ENCODE measurements at places on chromosomes 6 and 20.

GRCh38 chr6:100203400-100203799 lies 209.4 kb upstream of the MCHR2 start:
- no peak for DNase-seq

DNA sequence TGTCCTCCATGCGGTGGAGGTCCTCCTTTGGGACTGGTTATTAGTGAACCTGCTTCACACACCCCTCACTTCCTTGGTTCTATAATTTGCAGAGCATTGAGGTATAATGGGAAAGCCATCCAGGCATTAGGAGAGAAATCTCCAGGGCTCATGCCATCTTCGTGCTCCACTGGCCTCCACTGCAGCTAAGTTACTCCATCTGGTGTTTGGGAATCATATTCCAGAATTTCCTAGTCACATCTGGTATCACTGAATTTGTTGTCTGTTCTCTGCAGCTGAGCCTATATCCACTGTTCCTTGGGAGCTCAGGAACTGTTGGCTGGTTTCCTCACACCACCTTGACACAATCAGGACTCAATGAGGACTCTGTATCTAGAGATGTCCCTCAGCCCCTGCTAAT lies 173.0 kb upstream of the TSHZ2 start:
- DNase-seq: no peak

DNA sequence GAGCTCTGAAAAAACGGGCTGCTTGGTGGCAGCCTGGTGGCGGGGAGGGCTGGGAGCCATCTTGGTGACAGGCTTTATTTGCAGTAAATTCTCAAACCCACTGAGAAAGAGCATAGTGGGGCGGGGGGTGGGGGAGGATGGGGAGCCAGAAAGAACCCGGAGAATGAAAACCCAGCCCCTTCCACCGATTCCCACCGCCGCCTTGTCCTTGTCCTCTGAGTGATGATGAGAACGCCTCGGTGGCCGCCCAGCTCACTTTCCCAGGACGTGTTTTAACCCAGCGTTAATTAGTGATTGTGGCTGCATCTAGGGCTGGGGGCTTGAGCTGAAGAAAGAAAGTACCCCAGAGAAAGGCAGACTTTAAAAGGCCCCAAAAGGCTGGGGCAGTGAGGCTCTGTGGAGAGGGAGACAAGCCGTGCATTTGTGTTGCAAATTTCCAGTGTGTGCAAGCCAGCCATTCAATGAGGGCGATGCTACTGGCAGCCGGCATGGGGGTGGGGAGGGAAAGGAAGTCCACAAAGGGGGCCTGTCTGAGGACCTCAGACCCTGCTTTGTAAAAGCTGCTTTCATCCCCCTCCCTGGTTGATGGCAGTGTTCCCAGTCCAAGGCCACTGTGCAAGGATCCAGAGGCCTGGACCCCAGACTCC lies 6.2 kb upstream of the GHRH start:
- DNase-seq: no peak

DNA sequence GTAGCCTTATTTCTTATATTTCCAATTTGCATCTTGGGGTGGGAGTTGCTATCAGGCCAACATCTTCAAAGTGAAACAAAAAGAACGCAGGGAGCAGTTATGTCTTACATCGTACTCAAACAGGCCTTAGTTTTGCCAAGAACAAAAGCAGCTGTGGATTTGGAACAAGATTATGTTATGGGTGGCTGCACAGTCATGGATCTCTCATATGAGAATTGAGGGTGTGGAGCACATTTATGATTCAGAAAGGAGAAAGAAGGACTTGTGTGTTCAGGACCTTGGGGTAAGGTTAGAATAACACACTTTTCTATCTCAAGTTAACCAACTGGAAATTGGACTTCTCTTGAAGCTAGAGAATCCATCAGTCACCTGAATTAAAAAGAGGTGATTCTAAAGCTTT lies 259.9 kb downstream of the FOXA2 start:
- DNase-seq: no peak

GRCh38 chr20:43751167-43752050 lies 24.6 kb upstream of the GTSF1L start:
- DNase-seq: no peak

- no peak for DNase-seq
Measured at GRCh38 chr6:134734312-134734869, 215.5 kb downstream of the ALDH8A1 start.

DNA sequence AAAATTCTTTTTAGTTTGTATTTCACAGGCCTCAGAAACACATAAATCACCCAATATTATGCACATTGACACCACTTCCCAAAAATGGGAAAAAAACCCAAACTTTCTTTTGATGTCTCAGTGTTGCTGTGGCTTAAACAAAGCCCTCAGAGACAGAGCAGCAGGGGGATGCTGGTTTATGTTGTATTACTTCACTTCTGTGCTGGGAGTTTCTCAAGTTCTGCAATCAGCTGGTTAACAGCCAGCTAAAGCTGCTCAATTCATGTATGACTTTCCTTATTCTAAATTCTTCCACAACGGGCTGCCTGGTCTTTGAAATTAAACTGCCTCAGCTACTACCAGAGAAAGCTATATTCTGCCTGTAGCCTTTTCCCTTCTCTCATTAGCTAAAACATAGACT lies 5.6 kb downstream of the FILIP1 start:
- DNase-seq: no peak

DNA sequence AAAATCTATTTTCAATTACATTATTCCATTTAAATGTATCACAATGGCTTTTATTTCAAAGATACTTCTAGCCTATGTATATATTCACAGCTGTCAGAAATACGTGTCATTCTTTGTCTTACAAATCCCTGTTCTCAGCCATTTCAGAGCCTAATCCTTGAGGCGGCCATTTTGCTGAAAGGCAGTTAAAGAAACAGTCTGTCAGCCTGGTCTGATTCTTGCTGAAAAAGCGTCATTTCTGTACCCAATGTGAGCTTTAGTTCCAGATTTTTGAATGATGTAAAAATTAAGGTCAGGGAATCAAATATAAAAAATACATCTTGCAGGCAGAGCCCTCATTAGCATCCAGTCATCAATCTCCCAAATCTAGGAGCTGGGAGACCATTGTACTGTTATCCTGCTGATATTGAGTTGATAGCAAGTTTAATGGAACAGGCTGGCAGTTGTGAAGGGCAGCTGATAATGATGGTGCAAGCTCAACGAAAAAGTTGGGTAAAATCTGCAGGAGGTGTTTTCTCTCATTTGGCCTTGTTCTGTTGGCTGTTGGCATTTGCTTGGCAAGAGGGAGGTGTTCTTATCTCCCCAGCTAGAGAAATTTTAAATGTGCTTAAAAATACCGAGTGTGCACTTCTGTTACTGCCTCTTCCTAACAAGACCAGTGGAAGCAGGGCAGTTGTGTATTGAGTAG lies 314.8 kb downstream of the SOX4 start:
- no peak for DNase-seq

- no peak for DNase-seq
Measured at GRCh38 chr20:1187605-1188171, 2.9 kb upstream of the TMEM74B start.

- DNase-seq: no peak
Measured at GRCh38 chr6:19968201-19968600, 131.0 kb downstream of the ID4 start.

DNA sequence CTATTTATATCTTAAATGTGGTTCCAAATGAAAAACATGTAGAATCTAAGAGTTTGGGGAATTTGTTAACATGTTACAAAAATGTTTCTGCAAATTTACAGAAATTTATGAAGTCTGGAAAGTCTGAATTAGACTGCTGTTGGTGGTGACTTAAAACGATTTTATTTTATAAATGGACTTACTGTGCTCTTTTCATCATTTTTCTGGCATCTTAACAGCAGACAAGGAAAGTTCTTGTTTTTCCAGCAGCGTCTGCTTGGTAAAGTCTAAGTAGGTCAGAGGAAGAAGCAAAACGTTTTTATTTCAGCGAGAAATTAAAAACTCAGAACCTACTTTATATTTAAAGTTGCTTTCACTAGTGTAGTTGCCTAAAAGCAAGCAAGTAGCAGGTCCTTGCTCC lies 48.6 kb upstream of the COL9A1 start:
- no peak for DNase-seq

GRCh38 chr6:110662490-110663211 lies 152.6 kb downstream of the CDK19 start:
- no peak for DNase-seq

DNA sequence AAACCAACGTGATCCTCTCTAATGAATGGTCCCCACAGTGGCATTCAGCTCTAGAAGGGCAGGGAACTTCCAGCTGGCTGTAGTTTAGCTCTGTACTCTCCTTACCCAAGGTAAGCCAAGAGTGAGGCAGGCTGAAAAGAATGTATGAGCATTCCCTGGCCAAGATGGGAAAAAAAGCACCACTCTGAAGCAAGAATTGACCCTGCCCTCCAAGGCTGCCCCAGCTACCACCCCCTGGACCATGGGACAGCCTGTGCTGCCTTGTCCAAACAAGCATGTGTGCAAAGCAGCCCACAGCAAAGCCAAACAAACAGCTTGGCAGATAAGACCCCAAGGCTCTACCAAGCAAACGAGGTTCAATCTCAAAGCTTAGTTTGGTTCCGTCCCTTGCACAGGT lies 73.9 kb downstream of the GFOD1 start:
- DNase-seq: no peak

GRCh38 chr6:137116807-137117206 lies 56.6 kb downstream of the IL22RA2 start:
- no peak for DNase-seq

GRCh38 chr6:49849213-49849907 lies 17.0 kb downstream of the CRISP1 start:
- DNase-seq: no peak

DNA sequence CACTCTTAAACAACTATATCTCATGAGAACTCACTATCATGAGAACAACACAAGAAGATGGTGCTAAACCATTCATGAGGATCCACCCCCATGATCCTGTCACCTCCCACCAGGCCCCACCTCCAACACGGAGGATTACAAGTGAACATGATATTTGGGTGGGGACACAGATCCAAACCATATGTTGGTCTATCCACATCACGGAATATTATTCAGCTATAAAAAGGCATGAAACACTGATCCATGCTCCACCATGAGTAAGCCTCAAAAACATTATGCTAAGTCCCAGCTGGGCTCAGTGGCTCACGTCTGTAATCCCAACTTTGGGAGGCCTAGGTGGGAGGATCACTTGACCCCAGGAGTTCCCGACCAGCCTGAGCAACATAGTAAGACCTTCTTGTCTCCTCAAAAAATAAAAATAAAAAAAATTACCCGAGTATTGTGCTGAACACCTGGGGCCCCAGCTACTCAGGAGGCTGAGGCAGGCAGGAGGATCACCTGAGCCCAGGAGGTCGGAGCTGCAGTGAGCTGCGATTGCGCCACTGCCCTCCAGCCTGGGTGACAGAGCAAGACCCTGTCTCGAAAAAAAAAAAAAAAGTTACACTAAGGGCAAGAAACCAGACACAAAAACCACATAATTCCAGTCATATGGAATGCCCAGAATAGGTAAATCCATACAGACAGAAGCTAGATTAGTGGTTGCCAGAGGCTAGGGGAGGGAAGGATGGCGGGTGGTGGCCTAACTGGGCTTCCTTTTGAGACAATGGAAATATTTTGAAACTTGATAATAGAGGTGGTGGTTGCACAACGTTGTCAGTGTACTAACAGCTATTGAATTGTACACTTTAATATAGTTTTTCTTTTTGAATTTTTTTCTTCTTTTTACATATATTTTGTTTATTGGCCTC lies 43.1 kb downstream of the ZNF217 start:
- no peak for DNase-seq

GRCh38 chr6:42227173-42227850 lies 9.7 kb upstream of the MRPS10 start:
- DNase-seq: no peak

DNA sequence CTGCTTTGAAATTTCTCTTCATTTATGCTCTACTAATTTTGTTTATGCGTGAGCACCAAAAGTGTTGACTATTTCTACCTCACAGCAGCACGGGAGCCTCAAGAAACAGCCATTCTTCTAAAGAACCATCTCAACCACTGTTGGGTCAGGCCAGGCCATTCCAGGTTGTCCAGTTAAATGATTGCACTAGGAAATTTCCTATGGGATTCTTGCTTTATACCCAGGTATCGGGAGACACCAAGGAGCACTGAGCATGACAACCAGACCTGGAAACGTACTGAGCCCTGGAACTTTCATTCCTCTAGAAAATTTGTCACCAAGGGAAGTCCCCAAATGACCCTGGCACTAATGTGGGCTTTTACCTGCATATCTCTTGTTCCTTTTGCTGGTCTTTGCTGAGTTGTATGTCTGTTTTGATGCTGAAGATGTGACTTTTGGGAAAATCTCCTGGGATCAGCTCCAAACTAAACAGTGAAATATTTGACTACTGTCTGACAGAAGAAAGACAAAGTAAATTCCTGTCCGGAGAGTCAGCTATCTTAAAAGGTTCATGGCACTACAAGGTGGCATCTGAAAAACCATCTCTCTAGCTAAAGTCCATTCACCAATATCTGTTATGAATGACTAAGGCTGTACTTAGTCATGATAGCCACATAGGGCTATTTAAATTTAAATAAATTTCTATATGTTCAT lies 70.5 kb downstream of the SNAP25 start:
- DNase-seq: no peak

DNA sequence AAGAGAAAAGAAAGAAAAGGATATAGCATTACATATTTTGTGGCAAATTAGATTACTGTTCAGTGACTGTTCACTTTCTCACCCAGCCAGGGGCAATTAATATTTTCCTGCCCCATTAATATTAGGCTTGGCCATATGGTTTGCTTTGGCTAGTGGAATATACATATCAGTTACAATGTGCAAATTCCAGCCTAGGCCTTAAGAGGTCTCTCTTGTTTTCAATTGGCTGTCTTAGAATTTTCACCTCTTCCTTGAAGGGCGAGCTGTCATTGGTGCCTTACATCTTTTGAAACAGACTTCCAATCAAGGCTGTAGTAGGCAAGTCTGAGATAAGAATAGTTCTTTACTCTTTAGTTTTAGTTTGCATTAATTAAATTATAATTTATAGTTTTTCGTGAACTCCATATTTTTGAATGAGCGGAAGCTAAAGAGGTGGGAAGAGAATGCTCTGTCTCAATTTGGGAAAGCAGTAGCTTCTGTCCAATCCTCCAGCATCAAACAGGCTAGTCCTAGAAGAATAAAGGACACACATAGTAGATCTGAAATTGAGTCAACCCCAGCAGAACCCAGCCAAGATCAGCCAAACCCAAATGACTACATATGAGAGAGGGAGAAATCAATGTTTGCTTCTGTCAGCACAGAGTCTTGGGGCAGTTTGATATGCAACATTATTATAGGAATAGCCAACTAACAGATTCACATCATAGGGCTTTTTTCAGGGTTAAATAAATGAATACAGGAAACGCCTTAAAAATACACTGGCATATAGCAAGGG lies 6.3 kb upstream of the CSNK2A1 start:
- DNase-seq: no peak

DNA sequence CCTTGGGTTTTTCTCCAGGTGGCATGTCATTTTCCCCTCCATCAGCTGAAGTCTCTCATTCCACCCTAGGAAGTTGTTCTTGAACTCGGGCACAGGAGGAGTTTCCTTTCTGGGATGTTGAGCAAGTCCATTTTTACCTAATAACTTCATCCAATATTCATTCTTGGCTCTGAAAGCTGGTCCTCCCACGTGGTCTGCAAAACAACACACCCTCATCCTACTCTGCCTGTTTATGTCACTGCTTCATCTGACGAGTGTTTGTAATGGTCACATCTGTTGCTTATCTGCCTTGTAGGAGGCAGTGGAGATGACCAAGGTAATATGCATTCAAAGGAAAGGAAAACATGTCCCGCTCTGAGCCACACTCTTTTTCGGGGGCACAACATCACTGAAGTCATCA lies 41.7 kb upstream of the AIG1 start:
- DNase-seq: no peak

Measured in esophagus squamous epithelium (tissue), 5 donors.